Right forelimb (tissue), 1 donor: ENCODE measurements at places on chromosomes 4 and X.

DNA sequence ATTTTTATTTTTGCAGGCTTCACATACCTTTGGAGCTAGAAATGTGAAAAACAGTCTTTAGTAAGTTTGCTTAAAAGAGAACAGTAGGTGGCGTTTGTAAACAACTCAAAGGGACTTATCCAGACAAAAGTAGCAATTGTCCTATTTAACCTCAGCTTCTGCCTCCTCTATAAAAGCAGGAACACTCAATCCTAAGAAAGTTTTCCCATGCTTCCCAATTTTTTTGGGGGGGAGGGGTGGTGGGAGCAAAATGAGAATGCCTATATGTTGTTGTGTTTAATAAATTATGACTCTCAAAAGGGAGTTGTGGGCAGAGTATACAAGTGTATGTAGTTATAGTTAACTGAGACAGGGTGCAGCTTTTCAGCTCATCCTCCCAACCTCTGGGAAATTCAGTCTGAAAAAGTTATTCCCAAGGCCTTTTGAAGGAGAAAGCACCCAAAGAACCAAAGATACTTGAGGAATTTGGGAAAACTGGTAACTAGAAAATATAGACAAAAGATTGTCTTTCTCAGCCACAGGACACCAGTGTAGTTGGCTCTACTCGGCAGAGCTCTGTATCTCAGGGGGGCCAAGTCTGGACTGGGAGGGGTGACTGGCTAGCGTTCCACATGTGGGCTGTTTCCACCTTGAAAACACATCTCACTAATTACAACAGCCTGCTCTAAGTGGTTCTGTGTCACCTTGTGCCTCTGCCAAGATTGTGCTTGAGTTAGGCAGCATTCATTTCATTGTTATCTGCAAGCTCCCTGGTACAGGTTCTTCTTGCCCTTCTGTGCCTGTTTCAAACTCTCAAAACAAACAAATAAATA is 2.8 kb downstream of the SFRP2 start:
- DNase-seq, result no peak

DNA sequence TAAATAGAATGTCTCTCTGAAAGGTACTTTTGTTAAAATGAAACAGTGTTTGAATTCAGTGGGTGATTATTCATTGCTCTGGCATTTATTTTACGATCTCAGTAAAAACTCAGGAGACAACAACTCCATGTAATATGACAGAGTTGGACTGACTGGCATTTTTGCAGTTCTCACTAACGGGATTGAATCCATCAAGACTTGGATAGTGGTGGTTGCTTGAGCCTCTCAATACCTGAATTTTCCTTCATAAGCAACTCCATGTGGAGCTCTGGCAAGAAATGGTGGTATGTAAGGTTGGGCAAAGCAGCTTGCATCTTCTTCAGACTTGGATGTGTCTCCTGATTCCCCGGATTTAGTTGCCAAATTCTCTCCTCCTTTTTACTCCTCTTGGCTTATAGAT is 72.7 kb downstream of the FRMPD4 start:
- no peak for DNase-seq

DNA sequence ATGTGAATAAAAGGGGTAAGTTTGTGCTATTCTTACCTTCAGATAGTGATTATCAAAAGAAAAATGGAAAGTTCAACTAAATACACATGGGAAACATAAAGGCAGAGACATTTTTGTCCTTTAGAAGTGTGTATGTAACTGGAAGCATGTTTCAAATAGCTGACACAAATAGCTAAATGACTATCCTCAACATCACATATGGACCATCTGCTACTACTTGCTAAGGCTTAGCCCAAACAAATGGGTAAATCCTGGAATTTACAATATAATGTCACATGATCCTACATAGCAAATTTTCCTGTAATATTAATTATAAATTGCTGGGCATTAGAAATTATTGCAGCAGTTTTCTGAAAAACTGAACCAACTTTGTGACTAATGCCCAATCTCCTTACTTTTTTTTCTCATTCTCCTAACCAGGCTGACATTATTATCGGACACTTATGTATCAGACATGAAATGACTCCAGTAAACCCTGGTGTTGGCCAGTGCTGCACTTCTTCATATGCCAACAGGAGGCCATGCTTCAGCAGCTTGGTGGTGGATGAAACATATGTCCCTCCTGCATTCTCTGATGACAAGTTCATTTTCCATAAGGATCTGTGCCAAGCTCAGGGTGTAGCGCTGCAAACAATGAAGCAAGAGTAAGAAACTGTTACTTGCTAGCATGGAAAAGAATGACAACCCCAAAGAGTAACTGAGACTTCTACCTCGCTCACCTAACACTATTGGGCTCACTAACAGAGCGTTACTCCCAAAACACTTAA is 16.1 kb downstream of the AFP start:
- DNase-seq, result no peak

DNA sequence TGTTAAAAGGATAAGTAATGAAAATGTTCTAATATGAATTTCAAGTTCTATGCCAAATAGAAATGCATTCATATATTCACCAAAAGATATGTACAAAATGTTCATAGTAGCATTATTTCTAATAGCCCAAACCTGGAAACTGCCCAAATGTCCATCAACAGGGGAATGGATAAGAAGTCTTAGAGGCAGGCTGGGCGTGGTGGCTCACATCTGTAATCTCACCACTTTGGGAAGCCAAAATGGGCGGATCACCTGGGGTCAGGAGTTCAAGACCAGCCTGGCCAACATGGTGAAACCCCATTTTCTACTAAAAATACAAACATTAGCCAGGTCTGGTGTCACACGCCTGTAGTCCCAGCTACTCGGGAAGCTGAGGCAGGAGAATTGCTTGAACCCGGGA is 2.3 kb upstream of the HPRT1 start:
- no peak for DNase-seq

- peak; percentile 58 for DNase-seq
These were observed 72.1 kb downstream of the PRSS12 start for GRCh38 chr4:118280501-118281218.

- peak; percentile 65 for DNase-seq
These were observed 253.2 kb downstream of the SPRY1 start for GRCh38 chr4:123649645-123650391.

GRCh38 chrX:34300871-34301270 is 168.8 kb upstream of the FAM47A start:
- no peak for DNase-seq

- DNase-seq, result no peak
These were observed 1.7 kb upstream of the CNOT6L start for GRCh38 chr4:77820649-77821561.

GRCh38 chr4:164572877-164573279 is 181.1 kb upstream of the SMIM31 start:
- no peak for DNase-seq

GRCh38 chr4:23388699-23389395 is 501.0 kb downstream of the PPARGC1A start:
- no peak for DNase-seq

GRCh38 chr4:81802285-81802846 is 330.7 kb upstream of the RASGEF1B start:
- DNase-seq, result no peak

- DNase-seq, result no peak
These were observed 64.0 kb downstream of the PTTG2 start for GRCh38 chr4:38024206-38024509.

- DNase-seq, result no peak
These were observed 149.3 kb upstream of the GYPA start for GRCh38 chr4:144289667-144290428.

DNA sequence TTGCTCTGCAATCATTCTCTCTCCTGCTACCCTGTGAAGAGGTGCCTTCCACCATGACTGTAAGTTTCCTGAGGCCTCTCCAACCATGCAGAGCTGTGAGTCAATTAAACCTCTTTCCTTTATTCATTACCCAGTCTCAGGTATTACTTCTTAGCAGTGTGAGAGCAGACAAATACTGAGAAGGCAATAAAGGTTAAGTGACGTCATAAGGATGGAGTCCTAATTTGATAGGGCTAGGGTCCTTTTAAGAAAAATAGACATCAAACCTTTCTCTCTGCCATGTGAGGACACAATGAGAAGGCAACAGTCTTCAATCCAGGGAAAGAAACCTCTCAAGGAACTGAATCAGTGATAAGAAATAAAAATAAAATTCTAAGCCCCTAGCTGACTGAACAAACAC is 1262.7 kb downstream of the FAM133A start:
- no peak for DNase-seq

- no peak for DNase-seq
These were observed 23.6 kb upstream of the VAMP7 start for GRCh38 chrX:155857561-155857960.

GRCh38 chr4:181756451-181757095 is 486.6 kb upstream of the TENM3 start:
- no peak for DNase-seq

GRCh38 chr4:146763560-146763959 is 124.9 kb downstream of the POU4F2 start:
- no peak for DNase-seq

DNA sequence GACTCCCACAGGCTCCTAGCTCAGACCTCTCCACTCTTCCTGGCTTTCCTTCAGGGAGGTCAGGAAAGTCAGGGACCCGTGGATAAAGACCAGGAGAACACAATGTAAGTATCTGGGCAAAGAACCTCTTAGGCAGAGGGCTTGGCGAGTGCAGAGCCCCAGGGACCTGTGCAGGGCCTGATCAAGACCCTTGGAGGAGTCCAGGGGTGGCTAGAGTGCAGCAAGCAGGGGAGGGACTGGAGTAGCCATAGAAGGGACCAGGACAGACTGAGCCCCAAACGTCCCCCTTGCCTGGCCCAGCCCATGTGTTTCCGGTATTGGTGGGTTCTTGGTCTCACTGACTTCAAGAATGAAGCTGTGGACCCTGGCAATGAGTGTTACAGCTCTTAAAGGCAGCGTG is 5.9 kb upstream of the TNIP2 start:
- no peak for DNase-seq

- no peak for DNase-seq
These were observed 41.6 kb upstream of the NKRF start for GRCh38 chrX:119647552-119648420.

DNA sequence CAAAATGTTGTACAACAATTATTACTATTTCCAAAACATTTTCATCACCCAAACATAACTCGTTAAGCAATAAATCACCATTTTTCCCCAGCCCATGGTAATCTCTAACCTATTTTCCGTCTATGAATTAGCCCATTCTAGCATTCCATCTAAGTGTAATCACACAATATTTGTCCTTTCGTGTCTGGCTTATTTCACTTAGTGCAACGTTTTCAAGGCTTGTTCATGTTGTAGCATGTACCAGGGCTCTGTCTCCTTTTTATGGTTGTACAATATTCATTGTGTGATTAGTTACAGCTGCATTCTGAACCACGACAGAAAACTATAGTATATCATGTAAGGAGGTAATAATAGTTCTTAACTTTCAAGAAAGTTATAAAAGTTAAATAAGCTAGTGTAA is 656.0 kb upstream of the HS3ST1 start:
- DNase-seq, result no peak

GRCh38 chrX:47743504-47743903 is 84.5 kb upstream of the UXT start:
- DNase-seq, result no peak

DNA sequence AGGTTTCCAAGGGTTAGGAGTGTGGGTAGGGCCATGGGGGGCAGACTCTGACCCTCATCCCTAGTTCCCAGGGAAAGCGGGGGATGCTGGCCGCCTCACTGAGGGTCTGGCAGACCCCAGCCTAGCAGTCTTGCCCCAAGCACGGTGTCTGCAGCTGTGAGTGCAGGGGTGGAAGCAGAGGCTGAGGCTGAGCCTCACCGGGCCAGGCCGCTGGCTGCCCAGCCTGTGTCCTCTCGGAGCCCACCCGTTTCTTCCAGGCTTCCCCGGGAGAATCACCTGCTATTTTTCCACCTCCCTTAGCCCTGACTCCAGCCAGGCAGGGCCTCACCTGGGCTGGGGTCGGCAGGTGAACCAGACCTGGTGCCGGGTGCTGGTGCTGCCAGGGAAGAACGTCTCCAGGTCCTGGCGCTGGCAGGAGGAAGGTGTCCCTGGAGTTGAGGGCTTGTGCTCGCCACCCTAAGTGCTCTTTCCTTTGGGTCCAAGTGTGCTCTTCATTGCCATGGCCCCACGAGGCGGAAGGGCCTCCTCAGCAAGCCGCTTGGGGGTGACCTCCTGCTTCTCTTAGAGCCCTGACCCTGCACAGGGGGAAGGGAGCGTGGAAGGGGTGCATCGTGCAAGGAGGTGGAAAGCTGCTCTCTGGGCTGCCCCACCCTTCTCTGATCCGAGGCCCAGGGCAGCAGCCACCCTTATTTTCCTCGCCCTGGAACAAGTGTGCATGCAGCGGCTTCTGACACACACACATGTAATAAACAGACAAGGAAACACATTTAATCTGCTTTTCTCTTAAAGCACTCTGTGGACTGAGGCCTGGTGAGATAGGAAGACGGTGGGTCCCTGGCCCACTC is 112.7 kb downstream of the FAM53A start:
- DNase-seq, result no peak

DNA sequence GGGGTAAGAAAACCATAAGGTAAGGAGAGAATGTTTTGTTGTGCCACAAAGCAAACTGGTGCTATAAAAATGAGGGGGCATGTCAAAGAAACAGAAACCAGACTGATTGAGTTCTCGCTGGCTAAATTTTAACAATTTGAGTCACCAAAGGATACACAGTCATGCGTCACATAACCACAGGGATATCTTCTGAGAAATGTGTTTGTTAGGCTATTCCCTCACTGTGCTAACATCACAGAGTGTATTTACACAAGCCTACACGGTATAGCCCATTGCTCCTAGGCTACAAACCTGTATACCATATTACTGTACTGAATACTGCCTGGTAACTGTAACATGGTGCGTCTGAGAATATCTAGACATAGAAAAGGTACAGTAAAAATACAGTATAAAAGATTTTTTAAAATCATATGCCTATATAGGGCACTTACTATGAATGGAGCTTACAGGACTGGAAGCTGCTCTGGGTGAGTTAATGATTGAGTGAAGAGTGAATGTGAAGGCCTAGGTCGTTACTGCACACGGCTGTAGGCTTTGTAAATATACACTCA is 50.1 kb downstream of the FBXW7 start:
- no peak for DNase-seq

GRCh38 chrX:134679221-134679620 is 20.9 kb upstream of the PLAC1 start:
- DNase-seq, result peak; percentile 62

- no peak for DNase-seq
These were observed 441.7 kb upstream of the SLIT2 start for GRCh38 chr4:19809989-19810388.

DNA sequence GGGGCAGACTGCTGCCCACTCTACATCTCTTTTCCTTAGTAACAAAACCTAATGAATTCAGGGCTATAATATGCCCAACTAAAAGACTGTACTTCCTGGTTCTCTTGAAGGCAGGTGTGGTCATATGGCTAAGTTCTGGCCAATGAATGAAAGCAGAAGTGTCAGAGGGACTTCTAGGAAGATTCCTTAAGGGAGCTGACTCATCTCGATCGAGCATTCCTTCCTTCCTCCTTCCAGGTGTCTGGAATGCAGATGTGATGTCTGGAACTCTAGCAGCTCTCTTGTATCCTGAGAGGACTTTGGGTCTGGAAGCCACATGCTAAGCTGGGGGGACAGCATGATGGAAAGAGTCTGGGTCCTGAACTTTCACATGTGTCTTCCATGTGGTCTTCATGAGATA is 116.2 kb upstream of the STX18 start:
- DNase-seq, result no peak

- no peak for DNase-seq
These were observed 142.9 kb downstream of the TMEM164 start for GRCh38 chrX:110145854-110146253.

GRCh38 chr4:1365271-1366178 is 18.5 kb downstream of the UVSSA start:
- DNase-seq, result no peak
